NCI-H1417 treated with DMSO at 0.1 percent for 48 hours (cell line): ENCODE measurements at places on chromosomes 11 and 22.
A peak's percentile ranks its signal among the peaks of the same experiment; 100 is the strongest.

DNA sequence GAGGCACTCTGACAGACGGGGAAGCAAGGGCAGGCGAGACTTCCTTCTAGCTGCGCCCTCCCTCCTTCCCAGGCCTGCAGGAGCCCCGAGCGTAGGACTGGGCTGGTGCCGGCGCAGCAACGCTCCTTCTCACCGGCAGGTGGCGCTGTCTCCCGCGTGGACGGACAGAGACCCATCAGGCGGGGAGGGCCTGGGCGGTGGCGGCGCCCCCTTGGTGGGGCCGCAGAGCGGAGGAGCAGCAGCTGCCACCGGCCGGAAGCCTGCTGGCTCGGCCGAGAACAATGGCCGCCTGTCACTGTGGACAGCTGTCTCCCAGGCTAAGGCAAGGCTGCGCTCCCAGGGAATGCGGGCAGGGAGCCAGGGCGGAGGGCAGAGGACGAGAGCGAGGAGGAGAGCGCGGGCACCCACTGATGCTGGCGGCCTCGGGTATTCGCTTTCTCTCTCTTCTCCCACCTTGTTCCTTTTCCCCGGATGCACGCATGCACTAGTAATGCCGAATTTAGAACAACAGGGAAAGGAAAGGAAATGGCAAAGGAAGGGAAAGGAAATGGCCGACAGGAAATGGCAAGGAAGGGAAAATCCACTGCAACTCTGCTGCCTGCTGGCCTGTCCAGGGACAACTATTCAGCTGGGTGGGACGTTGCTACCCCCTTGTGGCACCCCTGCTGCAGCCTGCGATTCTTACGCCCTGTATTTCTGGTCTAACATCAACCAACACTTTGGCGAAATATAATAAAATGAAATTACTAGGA, 14.4 kb downstream of the PPM1F start:
- peak; percentile 44 for DNase-seq

DNA sequence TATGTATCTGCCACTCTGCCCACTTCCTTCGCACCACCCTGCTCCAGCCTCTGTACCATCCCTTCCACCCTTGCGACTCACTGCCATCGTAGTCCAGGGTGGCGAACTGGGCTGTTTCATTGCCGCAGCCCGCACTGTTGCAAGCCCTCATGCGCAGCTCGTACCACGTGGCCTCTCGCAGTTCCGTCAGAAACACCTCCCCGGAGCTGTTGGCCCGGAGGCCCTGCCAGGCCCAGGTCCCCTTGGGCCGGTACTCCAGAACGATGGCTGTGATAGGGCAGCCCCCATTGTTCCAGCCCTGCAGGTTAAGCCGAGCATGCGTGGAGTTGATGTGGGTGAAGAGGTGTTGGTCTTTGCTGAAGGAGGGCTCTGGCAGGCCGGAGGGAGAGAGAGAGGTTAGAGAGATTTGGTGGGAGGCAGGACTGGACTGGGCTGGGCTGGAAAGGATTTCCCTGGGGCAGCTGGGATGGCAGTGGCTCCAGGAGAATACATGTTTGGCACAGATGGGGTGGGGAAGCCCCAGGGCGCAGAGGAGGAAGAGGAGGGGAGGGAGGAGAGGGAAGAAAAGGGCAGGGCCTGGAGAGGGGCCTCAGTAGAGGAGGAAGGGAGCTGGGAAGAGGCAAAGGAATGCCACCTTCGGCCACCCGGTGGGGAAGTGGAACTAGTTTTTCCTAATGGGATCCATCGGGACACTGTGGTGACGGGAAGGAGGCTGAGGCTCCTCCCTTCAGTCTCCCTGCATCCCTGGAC, 109.6 kb downstream of the CEP164 start:
- no peak for DNase-seq

- DNase-seq: no peak
Measured at GRCh38 chr11:89381094-89381493, 110.1 kb downstream of the NOX4 start.

DNA sequence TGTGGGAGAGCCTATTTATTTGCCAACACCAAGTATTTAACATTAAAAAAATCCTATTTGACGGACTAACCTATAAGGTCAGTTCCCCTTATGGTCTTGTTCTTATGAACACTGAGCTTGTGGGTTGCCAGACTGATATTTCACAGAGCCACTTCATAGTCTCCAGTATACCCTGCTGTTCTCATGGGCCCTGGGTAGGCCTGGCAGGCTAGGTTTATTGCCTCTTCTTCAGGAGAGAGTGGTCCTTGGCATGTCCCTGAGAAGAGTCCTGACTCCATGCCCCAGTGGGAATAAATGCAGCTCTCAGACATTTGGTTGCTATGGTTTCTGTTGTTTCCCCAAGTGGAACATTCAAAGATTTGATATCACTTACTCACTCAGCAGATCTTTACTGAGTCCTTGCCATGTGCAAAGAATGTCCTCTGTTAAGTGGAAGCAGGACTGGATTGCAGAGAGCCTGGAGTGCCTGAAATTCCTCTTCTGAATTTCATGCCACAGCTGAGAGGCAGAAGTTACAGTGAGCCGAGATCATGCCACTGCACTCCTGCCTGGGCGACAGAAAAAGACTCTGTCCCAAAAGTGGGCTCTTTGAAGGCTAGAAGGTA, 15.7 kb downstream of the SLC5A1 start:
- no peak for DNase-seq

- no peak for DNase-seq
Measured at GRCh38 chr22:38110863-38111852, 674 bp upstream of the BAIAP2L2 start.

- DNase-seq: no peak
Measured at GRCh38 chr11:69215216-69215615, 59.5 kb downstream of the SMIM38 start.

DNA sequence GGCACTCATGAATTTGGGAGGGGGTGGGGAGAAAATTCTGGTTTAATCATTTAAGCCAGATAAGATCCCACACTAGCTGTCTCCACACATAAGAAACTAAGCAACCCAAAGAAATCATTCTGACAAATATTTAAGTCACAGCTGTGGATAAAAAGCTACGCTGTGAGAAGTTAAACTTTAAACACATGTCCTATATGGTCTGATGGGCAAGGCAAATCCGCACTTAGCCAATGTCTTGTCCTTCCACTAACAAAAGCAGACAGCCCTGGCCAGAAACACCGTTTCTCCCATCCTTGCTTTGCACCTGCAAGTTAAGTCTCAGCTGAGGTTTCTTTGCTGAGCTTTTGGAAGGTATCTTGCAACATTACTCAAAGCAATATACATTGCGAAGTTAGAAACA, 68.0 kb downstream of the ETS1 start:
- DNase-seq: no peak
